ENCODE measurements at places on chromosomes 2 and 18. TPM values are rescaled to one million over a fixed set of nuclear protein-coding genes. Genes with fewer than 3 reads are reported as not detected.

DNA sequence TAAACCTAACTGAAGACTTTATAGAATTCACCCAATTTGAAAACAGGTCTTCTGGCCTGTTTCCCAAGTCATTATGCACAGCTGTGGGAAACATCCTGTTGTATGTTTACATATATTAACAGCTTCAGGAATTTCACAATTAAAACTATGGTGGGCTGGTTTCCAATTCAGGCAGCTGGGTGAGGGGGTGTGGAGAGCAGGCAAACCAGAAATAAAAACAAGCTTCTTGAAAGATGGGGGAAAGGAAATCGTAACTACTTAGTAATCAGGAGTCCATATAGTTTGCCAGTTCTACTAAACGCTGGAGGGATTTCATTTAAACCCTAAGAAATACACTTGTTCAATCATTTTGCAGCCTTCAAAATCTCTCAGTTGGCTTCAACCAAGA is 22.8 kb downstream of the ATP8B1 start:
- no peak for DNase-seq

GRCh38 chr2:161994761-161995520 is 79.1 kb downstream of the DPP4 start:
- DNase-seq, result no peak

DNA sequence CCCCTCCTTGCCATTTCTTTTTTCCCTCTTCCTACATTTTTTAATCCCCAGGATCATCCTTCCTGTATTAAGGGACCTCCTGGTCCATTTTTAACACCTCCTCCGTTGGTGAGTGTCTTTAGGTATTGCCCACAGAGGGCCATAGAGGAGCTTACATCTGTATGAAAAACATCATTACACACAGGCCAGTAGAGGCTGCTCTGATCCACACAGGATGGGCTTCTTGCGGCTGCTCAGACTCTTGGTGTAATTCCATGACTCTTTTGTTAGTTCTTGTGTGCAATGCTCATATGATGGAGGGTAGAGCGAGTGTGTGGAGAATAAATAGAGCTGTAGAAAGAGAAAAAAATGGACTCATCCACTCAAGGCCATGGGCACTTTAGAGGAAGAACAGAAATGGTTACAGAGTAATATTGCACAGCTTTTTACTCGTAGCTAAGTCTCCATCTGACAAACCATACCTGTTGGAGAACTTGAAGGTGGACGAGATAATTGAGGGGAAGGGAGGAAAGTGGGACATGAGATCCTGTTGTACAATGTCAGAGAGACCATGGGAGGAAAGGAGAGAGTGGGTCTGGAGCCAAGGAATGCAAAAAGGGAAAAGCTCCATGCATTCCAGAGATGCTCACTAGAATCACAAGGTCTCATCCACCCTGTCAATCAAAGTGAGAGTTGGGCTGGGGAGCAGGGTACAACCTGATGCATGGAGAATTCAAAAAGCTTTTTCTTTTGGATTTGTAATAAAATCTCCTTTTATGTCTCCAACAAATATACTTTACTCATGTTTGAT is 129.7 kb upstream of the TNP1 start:
- DNase-seq, result no peak

DNA sequence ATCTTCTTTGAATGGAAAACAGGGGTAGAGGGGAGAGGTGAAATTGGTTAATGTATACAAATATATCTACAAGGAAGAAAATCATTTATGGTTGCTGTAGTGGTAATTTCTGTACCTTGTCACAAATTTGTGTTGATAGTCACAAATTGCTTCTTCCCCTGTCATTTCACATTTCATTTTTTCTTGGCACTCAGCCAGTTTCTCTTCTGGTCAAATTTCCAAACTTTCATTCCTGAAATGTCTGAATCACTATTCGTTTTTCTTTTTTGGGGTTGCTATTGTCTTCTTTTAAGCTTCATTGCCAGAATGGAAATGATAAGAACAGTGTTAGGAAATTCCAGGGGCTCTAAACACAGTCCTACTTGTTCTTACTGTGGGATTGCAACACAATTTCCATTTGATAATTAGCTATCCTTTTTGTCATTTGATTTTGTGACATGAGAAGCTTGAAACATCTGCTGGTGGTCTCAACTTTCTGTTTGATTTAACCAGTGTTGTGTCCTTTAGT is 136.0 kb upstream of the GCFC2 start:
- DNase-seq, result no peak

MATN3 gene
- total RNA-seq, result not detected

GRCh38 chr2:120577721-120578295 is 157.9 kb upstream of the GLI2 start:
- no peak for DNase-seq

GRCh38 chr2:125559186-125559585 is 1096.8 kb upstream of the GYPC start:
- DNase-seq, result no peak

- no peak for DNase-seq
Observed at GRCh38 chr2:121727332-121727731, 9.3 kb downstream of the NIFK start.

CRIM1 gene
- total RNA-seq, result 1.8 TPM

DNA sequence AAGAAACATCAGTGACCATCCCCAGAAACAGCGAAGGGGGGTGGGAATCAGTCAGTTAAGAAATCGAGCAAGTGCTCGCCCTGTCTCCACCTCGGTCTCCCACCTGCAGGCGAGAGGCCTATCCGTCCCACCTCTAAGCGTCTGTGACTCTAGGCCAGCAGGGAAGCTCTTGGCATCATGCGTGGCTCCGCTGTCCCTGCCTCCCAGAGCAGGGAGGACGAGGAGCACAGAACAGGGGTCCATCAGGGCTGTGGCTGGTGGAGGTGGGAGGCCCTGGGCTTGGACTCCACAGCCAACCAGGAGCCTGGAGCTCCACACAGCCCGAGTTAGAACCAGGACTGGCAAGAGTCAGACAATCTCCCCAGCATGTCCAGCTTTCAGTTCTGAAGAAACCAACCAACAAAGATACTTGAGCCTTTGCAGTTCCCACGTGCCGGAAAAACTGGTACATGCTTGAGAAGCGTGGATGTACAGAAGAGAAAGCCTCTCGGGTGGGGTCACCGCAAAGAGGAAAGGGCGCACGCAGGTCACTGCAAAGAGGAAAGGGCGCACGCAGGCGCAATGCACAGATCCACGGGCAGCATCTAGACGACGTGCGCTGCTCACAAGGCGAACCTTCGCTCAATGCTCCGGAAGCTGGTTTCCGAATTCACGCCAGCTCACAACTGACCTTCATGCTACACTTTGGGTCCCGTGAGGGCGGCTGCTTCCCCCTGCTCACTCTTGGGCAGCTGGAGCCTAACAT is 104.5 kb upstream of the ALKAL2 start:
- DNase-seq, result no peak

DNA sequence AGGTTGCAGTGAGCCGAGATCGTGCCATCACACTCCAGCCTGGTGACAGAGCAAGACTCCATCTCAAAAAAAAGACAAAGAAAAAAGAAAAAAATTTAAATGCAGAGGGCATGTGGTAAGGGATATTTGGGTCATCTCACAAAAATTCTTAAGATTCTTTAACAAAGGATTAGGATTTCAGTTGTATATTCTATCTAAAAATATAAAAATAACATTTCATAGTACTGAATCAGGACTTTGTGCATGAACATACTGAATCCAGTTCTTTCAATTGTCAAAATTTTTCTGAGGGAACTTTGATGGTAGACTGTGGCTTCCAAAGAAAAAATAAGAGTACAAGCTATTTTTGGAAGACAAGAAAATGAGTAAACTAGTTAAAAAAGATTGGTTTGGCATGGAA is 6.5 kb upstream of the PPP3R1 start:
- DNase-seq, result no peak

LGALSL gene
- total RNA-seq, result 0.83 TPM

RAB6C gene
- total RNA-seq, result not detected

OSR1 gene
- total RNA-seq, result not detected

- DNase-seq, result no peak
Observed at GRCh38 chr2:67872481-67872880, 190.3 kb downstream of the C1D start.

GRCh38 chr2:205696927-205697441 is 14.7 kb downstream of the NRP2 start:
- no peak for DNase-seq

DNA sequence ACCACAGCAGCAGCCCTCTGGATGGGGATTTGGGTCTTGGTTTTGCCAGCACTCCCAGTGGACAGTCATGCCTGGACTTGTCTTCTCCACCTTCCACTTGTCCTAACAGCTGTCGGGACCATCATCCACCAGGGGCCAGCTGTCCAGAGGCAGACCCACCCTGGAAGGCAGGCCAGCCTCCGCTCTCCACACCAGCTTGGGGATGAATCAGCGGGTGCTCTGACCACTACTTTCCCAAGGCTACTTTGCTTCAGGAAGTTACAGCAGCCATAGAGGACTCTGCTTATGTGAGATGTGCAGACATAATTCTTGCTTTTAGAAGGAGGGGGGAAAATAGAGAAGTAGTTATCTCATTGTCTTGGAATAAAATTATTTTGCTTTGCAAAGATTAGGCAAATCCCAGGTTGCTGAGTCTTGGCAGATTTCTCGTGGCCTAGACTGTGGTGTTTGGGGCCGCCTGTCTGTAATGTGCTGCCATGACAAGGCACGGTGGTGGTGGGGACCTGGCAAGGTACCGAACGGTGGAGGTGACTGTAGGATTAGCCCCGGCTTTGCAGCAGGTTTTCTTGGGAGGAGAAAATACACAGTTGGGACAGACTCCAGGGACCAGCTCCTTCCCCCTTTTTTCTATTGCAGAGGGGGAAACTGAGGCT is 148.7 kb downstream of the AGAP1 start:
- no peak for DNase-seq

CHPF gene
- 6.4 TPM for total RNA-seq

CAVIN2 gene
- not detected for total RNA-seq

DNA sequence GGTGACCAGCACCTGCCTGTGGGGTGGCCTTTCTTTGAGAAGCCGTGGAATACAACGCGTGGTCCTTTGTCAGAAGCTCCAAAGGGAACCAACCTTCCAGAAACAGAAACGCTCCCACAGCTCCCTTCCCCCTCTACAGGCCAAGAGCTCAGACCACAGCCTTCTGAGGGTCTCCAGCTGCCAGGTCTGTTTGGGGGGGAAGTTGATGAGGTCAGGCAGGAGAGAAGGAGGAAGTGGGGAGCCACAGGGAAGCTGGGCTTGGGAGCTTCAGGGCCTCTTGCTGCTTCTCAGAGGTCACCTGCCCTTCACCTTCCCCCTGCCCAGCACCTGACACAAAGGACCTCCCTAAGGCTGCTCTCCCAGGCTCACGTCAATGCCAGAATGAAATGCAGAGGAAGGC is 287.7 kb upstream of the ID2 start:
- no peak for DNase-seq
